ENCODE measurements at places on chromosomes 7 and 10.

GRCh38 chr10:47198221-47198620 is 101.8 kb upstream of the GDF10 start:
- DNase-seq: no peak

DNA sequence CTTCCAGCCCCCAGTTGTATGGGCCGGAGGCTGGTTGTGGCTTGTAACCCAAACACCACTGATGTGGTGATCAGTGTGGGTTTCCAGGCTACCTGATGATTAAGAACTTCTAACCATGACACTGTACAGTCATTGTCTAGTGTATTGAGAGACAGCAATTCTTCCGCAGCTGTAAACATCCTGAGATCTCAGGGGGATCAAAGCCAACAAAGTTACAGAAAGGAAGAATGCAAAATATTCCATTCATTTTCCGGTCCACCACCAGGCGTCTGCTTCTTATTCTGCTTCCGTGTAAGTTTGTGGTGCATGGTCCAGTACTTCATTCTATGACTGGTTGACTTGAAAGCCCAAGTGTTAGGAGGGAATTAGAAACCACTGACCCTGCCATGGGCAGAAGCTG is 10.3 kb upstream of the GLI3 start:
- no peak for DNase-seq

DNA sequence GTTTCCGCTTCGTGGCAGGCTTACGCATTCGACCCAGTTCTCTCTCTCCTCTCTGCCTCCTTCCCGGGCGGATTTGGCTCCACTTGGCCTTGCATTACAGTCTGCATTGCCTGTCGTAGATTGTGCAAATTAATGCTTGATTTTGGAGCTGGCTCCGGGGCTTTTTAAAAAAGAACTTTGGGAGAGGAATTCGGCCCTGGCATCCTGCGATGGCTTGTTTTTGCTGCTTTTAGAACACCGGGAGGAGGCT is 767 bp downstream of the EIF4EBP2 start:
- DNase-seq: no peak

DNA sequence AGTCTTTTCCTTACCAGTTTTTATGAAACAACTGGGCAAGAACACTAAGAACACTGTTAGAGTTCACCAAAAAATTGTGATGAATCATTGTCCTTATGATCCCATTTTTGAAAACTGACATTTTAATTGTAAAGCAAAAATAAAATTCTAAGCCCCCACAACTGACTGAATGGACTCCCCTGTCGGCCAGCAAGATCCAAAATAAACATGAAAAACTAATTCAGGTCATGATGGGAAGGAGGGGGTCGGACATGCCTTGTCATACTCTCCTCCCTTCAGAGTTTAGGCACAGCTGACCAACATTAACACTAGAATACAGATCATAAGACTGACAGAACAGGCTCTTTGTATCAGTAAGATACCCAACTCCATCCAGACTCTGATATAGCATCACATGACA is 2.0 kb upstream of the RBAK start:
- DNase-seq: no peak

GRCh38 chr7:12802070-12802469 is 114.6 kb downstream of the ARL4A start:
- no peak for DNase-seq

DNA sequence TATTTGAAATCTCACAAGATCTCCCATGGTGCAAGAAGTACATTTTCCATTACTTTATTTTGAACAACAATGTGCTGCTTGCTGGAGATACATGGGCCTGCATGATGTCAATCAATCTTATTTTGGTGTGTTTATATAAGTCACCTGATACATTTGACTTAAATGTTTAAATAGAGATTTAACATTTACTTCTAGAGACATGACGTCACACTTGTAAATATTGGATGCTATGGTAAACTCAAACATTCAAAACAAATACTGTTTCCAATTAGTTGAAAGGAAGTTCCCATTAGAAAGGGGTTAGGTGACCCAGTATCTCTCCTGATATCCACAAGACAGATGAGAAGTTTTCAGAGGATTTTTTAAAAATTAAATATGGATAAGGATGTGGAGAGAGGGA is 214.5 kb downstream of the NSUN6 start:
- no peak for DNase-seq

DNA sequence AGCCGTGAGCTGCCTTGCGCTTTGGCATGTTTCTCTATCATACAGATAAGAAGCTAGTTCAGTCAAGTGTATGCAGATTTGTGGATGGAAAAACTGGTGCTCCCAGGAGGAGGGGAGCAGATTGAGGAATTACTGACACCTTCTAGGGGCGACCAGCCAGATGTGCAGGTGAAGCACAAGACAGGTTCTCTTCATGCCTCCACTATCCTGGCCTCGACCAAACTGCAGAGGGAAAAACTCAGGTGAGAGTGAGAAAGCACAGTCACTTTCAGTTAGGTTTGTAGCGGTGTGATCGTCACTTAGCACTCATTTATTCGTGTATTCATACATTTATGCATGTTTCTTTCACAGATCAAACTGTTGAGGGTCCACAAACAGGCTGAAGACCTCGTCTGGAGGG is 600 bp upstream of the DBNL start:
- no peak for DNase-seq

- no peak for DNase-seq
These were observed 35.5 kb upstream of the KDM7A start for GRCh38 chr7:140212100-140212881.

DNA sequence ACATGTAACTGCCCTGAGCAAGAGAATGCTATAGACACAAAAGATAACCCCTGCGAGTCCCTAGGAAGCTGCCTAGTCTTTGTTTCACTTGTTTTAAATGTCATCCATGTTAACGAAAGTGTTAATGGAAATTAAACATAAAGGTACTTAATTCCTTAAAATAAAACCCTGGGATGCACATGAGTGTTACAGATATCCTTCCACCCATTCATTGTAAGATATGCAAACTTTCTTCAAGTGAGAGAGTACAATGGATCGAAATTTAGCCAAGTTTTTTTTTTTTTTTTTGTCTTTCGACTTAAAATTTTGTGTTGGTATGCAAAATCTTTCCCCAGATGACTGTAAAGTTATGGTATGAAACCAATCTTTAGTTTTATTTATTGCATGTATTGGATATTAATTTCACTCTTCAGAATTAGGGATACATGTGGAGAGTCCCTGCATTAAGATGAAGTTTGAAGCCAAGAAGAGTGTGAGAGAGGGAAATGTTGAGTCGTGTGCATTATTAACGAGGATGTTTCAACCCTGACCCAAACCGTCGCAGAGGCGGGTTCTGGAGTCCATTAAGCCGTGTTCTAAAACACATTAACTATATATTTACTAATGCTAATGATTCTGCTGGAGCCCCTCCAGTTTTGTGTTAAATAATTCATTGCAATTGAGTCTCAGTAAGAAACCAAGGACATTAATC is 1.6 kb downstream of the CDK14 start:
- no peak for DNase-seq

DNA sequence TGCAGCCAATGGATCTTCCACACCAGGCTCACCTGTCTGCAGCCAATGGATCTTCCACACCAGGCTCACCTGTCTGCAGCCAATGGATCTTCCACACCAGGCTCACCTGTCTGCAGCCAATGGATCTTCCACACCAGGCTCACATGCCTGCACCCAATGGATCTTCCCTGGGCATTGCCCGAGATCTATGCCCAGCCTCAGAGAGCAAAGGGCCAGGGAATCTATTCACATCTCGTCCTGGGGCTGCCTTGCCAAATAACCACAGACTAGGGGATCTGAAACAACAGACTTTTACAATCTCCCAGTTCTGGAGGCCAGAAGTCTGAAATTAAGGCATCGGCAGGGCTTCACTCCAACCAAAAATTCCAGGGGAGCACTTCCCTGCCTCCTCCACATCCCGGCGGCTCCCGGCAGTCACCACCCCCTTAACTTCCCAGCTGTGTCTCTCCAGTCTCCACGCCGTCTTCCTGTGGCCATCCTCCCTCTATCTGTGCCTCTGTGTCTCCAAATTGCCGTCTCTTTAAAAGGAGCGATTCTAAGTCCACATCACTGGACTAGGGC is 92.4 kb upstream of the PPP2R2D start:
- DNase-seq: no peak

DNA sequence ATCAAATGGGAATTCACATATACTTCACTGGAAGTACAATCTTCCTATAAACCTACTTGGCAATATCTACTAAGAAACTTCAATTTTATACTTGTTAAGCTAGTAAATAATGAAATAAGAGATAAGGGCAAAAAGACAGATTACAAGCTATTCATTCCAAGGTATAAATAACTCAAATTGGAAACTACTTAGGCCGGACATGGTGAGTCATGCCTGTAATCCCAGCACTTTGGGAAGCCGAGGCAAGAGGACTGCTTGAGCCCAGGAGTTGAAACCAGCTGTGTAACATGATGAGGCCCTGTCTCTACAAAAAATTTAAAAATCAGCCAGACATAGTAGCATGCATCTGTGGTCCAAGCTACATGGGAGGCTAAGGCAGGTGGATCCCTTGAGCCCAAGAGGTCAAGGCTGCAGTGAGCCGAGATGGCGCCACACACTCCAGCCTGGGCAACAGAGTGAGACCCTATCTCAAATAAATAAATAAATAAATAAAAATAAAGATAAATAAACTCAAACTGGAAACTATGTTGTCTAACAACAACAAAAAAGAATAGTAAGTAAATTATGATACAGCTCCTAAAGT is 37.6 kb downstream of the ARHGAP21 start:
- no peak for DNase-seq

DNA sequence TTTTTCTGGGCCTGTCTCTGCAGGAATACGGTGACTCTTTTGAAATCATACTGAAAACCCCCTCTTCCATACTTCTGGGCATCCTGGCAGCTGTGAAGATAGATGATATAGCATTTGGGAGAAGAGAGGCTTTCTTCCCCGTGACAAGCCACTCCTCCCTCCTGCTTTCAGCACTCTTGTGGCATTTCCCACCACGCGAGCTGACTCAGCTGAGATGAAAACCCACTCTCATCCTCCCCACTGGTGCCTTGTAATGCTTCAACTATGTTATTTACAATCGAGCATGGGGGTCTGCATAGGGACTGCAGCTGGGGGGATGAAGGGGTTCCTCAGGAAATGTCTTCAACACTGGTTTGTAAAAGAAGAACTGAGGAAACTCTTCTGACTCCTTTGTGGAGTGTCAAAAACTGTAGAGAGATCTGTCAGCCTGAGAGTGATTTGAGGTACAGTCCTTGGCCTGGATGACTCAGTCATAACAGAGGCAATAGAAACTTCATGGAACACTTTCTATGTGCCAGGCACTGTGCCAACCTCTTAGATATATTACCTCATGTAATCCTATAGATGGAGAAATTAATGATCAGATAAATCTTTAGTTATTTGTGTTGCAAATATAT is 1.7 kb upstream of the TBATA start:
- DNase-seq: no peak

DNA sequence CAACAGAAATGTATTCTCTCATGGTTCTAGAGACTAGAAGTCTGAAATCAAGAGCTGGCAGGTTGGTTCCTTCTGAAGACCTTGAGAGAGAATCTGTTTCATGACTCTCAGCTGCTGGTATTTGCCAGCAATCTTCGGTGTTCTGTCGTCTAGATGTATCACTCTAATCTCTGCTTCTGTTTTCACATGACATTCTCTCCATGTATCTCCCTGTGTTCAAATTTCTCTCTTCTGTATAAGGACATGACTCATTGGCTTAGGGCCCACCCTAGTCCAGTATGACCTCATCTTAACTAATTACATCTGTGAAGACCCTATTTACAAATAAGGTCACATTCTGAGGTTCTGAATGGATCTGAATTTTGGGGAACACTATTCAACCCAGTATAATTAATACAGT is 82.3 kb downstream of the ANKRD7 start:
- no peak for DNase-seq

- no peak for DNase-seq
These were observed 95.1 kb downstream of the MACC1 start for GRCh38 chr7:20122073-20122472.

DNA sequence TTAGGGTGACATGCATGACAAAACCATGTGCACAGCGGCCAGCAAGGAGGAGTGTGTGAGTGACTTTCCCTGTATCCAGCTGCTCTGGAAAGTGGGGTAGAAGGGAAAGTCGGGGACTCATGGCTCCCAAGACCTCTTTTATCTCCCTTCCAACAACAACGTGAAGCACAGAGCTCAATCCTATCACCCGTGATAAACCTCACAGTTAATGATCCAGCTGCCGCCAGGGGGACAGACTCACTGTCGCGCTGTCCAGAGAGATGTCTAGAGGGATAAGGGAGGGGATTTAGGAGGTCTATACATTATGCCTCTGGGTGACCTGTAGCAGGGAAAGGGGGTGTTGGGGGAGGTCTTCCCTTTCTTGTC is 84.0 kb upstream of the SMNDC1 start:
- DNase-seq: no peak

- no peak for DNase-seq
These were observed 341.5 kb upstream of the AOAH start for GRCh38 chr7:37065779-37066271.

DNA sequence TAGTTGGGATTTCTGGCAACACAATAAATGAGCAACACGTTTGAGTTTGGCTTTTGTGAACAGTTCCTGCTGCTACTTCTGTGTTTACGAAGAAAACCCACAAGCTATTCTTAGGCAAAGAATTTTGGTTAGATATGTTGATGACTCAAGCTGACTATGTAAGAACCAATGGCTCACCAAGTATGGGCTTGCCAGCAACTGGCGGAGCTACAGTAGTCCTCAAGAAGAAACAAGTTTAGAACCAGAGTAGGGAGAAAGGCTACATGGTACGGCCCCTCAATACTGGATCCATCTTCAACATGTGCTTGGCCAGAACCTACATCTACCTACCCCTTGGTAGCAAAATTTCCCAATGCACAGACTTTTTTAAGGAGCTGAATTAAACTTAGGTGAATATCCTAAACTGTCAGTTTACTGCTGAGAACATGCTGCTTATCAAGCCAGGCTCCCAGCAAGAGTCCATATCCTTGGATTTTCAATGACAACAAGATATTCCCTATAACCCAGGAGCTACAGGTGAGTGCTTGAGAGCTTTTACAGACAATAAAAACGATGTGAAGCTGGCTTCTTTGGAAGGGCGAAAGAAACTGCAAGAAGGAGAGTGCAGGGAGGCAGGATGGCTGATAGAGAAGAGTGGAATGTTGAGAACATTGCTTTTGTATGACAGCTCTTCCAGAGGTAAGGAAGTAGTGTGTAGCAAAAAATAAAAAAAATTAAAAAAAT is 74.3 kb upstream of the ASAH2 start:
- no peak for DNase-seq

GRCh38 chr7:77940647-77941046 is 142.1 kb downstream of the PHTF2 start:
- DNase-seq: no peak

DNA sequence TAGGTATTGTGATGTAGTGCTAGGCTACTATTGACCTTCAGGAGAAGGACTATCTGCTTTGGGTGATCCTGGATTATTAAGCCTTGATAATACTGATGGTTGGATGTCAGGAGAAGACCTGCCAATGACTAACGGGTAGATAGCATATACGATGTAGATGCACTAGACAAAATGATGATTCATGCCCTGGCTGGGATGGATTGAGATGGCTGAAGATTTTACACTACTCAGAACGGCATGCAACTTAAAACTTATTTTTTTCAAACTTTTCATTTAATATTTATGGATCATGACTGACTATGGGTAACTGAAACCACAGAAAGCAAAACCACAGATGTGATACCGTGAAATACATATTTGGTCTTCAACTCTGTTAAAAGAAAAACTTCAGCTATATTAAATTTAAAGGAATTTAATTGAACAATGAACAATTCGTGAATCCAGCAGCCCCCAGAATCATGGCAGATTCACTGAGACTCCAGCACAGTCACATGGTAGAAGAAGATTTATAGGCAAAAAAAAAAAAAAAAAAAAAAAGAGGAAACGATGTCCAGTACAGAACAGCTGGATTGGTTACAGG is 124.6 kb upstream of the CDK13 start:
- DNase-seq: no peak

- no peak for DNase-seq
These were observed 404 bp upstream of the FMC1 start for GRCh38 chr7:139340808-139341057.

Data from 8988T (cell line).